Renal cortical epithelial cell (primary cell): ENCODE measurements at places on chromosomes 11 and 22. TPM values are rescaled to one million over a fixed set of nuclear protein-coding genes. Genes with fewer than 3 reads are reported as not detected.

DNA sequence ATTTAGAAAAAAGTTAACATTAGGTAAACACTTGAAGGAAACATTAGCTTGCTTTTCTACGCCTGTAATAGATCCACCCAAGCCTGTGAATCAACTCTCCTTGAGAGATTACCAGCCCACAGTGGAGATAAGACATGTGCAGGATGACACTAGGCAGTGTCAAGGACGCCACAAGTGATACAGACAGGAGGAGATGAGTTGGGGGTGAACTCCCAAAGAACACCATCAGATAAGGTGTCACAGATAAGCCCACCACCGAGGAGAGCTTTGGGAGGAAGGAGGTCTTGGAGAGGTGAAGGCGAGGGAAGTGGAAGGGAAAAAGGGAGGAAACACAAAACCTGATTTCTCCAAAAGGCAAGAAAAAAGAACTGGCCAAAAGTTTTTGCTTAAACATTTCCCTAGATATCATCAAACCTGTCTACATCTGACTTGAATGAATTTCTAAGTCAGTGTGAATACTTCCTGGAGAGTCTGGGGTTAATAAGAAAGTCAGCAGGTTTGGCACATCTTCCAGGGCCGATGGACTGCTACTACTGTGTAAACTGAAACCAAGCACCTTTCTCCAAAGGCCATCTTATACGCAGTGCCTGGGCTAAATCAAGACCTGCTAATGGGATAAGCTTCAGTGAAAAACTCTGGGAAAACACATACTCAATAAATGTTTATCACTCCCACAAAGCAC, 15.5 kb downstream of the CLTCL1 start:
- no peak for DNase-seq

DNA sequence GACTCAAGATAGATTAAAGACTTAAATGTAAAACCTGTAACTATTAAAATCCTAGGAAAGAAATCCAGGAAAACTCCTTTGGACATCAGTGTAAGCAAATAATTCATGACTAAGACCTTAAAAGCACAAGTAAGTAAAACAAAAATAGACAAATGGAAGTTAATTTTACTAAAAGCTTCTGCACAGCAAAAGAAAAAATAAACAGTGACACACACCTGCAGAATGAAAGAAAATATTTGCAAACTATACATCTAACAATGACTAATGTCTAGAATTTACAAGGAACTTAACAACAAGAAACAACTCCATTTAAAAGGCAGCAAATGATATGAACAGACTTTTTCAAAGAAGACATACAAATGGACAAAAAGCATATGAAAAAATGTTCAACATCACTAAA, 359.1 kb downstream of the LUZP2 start:
- DNase-seq, result no peak

The OR8A1 gene
- total RNA-seq, result not detected in 2 replicates

The OR5P2 gene
- 0.10 TPM in 1 of 2 replicates, not detected in the other for total RNA-seq

The SLN gene
- total RNA-seq, result 2.4 and 12.9 TPM in 2 replicates
